Omental fat pad (tissue), 4 donors: ENCODE measurements at places on chromosomes 5 and 9. TPM values are rescaled to one million over a fixed set of nuclear protein-coding genes. Genes with fewer than 3 reads are reported as not detected.

Gene P4HA2
- total RNA-seq, result 37.7 TPM

Gene PCDHGA3
- 3.0 TPM for total RNA-seq

Gene GZMA
- total RNA-seq, result 4.8 TPM

Gene ABCA1
- 87.3 TPM for total RNA-seq

- DNase-seq, result no peak
Observed at GRCh38 chr9:121261755-121262154, 6.2 kb upstream of the GSN start.

Gene GRIA1
- total RNA-seq, result 5.0 TPM

Gene SHISAL2B
- 0.69 TPM for total RNA-seq

Gene PCDHB8
- 0.60 TPM for total RNA-seq

Gene NSG2
- not detected for total RNA-seq

DNA sequence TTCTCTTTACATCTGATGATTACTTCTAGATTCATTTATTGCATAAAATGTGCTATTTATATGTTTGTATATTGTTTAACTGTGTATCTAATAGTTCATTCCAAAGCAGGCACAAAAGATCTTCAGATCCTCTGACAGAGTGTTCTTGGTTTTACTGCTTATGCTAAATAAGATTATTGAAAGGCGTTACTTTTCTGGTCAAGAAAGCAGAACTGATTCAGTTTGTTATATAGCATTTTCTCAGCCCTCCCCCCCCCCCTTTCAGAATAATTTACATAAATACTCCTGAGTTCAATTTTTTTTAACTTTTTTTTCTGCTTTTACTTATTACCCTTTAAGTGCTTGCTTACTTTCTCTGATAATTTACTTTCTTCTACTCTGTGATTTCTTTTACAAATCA, 15.4 kb downstream of the CDC42SE2 start:
- no peak for DNase-seq

Gene OR1J2
- total RNA-seq, result not detected

DNA sequence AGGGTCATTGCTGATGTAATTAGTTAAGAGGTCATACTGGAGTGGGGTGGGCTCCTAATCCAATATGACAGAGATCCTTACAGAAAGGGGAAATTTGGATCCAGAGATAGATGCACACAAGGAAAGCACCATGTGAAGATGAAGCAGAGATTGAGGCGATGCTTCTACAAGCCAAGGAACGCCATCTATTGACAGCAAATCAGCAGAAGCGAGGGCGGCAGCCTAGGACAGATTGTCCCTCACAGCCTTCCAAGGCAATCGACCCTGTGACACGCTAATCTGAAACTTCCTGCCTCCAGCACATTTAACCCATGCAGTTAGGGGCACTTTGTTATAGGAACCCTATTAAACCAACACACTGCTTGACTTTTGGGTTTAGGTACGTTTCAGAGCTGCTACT, 285.1 kb upstream of the DAP start:
- DNase-seq, result no peak

Gene CDH6
- 34.7 TPM for total RNA-seq

DNA sequence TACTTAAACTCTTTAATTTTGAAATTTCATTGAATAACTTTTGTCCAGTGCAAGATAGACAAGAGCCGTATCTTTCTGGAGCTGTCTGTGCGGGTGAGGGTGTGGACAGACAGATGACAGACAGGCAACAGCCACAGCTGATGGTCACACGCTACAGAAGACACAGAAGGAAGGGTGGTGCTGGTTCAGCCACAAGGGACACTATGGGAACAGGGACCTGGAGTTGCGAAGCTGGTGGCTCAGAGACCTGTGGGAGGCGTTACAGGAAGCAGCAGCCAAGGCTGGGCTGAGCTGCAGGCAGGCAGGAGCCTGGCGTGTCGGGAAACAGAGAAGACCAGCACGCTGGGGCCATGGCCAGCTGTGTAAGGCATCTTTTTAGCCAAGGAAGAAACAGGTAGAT, 104.4 kb downstream of the WNK2 start:
- DNase-seq, result no peak

DNA sequence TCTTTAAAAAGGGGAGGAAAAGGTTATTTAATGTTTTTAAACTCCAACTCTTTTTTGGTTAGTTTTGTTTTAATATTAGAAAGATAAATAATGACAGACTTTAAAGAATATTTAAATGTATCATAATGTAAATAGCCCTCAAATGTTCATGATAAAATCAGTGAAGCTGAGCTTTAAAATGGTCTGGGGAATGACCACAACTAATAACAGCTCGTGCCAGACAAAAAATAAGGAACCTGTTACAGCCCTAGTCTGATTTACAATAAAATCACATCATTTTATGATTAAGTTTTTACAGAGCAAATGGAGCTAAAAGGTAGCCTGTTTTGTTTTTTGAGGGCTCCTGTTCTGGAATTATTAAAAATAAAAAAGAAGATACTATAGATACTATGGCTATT, 46.1 kb downstream of the VCAN start:
- no peak for DNase-seq

Gene ANGPTL2
- total RNA-seq, result 139 TPM

- DNase-seq, result no peak
Observed at GRCh38 chr5:149030838-149031397, 31.9 kb downstream of the SH3TC2 start.

Gene NMUR2
- total RNA-seq, result not detected

DNA sequence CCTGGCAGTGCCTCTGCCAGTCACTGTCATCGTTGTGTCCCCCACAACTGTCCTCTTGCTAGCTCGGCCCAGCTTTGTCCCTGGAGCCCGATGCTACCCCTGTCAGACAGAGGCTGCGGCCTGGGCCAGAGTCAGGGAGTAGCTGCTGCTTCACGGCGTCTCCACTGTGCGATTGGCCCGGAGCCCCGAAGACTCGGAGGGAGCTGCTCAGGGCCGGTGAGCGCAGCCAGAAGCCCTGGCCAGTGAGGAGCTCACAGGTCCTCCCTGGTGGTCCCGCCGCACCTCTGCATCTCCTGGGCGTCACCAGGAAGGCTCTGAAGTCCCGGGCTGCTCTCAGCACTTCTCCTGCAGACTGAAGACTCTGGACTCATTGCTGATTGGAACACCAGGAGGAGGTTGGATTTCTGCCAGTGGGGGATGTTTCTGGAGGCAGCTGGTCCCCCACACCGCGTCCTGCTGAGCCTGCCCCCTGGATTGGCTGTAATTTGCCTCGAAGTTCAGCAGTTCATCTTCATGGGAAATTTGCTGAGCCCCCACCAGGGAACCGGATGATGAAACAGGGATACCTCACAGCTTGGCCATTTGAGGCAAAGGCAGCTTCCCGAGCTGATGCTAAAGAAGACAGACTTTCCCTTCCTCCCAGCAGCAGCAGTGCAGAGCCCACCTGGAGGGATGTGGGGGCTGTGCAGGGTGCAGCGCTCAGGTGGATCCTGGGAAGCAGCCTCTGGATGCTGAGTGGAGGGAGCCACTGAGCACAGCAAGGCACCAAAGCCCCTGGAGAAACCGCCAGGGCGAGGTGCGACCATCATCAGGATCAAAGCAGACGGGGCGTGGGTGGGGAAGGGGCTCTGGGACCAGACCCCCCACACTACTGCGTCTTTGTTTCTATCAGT, 45.6 kb downstream of the USP20 start:
- no peak for DNase-seq

DNA sequence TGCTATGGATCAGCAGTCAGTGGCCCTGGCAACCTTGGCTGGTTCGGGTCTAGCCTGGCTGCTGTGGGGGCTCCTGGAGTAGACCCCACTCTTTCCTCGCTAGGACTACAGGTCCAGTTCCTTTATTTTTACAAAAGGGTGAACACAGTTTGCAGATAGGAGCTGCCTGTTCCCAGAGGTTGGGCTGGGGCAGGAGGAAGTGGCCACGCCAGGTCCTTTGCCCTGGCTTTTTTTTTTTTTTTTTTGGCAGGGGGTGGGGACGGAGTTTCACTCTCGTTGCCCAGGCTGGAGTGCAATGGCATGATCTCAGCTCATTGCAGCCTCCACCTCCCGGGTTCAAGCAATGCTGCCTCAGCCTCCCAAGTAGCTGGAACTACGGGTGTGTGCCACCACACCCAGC, 7.9 kb downstream of the SLC2A6 start:
- DNase-seq, result no peak

Gene CCNI2
- total RNA-seq, result 0.12 TPM

DNA sequence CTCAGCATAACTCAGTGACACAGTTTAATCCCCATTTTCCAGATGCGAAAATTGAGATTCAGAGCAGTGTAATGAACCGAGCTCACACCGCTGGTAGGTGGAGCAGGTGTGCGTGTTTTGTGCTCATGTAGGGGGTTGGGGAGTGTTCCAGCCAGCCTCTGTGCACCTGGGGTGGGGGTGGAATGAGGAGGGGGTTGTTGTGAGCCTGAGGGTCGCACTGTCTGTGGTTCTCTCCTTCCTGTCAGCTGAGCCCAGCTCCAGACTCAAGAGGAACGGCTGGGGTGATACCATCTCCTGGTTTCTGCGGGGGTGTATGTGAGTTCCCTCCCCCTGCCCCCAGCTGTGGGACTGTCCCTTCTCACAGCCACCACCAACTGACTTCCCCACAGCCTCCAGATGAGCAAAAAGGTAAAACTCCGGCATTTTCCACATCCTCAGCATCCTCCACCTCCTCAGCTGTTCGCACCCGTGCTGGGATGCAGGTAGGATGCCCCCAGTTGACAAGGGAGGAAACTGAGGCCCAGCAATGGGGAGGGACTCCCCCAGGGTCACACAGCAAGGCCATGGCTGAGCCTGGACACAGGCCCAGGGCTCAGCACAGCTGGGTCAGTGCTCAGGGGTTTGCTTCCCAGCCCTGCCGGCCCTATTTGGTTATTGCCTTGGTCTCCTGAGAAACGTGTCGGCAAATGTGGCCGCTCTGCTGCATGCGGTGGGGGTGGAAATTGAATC, 2.1 kb downstream of the SH2D3C start:
- DNase-seq, result no peak

Gene RORB
- total RNA-seq, result 2.8 TPM

GRCh38 chr5:178544166-178544834, 45.9 kb downstream of the COL23A1 start:
- DNase-seq, result no peak

GRCh38 chr5:15787681-15788080, 287.7 kb downstream of the FBXL7 start:
- no peak for DNase-seq

Gene SPATA31C1
- total RNA-seq, result not detected

GRCh38 chr9:121472446-121472845, 27.2 kb downstream of the GGTA1 start:
- DNase-seq, result no peak

DNA sequence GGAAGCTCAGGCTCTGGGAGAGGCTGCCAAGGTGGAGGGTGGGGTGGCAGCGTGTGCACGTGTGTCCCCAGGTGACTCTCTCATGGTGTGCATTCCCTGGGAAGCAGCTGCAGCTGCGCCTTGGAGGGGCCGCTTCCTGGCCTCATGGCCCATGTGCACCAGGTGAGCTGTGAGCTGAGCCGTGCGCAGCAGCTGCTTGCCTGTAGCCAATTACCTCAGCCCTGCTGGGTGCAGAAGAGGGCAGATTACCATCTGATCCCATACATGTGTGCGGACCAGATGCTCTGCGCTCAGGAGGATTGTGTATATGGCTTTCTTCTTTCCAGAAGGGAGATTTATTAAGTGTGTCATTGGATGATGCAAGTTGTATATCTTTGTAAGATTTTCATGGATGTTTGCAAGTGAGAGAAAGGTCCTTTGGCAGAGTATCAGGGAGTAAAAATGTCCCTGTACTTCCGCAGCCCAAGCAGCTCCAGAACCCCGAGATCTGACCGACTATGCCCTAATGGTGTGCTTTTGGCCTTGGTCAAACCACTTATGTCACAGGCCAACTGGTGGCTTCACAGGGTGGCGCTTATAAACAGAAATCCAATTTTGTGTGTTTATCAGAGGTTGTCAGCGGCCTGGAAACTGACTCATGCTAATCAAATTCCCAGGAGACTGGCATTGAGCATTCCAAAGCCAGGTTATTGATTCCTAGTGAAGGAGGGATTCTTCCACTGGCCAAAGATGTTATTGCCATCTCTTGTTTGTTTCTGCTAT, 229.3 kb downstream of the GOLPH3 start:
- no peak for DNase-seq

- DNase-seq, result no peak
Observed at GRCh38 chr9:112249277-112249676, 74.2 kb upstream of the SUSD1 start.

DNA sequence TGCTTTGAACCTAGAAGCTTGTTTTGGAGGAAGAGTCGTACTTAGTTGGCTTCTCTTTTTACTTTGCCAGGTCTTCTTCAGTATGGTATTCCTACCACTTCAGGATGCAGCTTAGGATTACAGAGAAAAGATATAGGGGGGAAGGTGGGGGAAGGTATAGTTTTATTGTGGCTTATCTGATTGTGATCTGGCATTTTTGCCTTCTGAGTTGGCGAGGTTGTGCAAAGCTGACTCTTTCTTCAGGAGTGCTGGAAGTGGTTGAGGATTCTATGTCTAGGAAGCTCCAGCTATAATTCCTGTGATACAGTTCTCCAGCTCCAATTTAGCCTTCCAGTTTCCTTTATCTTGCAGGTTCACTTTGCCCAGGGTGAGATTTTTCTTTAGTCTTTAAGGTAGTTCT, 7.0 kb downstream of the CDC42SE2 start:
- DNase-seq, result no peak

DNA sequence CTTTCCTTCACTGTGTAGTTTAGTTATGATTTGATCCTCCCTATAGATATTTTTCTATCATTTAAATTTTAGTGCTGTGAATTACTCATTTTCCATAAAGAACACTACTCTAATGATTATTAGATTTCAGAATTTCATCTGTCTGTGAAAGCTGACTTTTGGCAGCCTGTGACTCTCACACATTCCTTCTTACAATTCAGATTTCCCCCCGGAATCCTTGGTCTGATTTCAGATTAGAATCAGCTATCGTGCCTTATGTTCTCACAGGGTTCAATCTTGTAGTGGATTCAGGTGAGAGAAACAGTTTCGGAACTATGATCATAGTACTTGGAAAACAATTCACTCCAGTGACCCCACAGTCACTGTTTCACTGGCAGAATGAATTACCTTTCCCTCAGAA, 26.2 kb downstream of the ZNF474 start:
- DNase-seq, result no peak

- DNase-seq, result no peak
Observed at GRCh38 chr9:12719431-12719830, 26.2 kb downstream of the TYRP1 start.

DNA sequence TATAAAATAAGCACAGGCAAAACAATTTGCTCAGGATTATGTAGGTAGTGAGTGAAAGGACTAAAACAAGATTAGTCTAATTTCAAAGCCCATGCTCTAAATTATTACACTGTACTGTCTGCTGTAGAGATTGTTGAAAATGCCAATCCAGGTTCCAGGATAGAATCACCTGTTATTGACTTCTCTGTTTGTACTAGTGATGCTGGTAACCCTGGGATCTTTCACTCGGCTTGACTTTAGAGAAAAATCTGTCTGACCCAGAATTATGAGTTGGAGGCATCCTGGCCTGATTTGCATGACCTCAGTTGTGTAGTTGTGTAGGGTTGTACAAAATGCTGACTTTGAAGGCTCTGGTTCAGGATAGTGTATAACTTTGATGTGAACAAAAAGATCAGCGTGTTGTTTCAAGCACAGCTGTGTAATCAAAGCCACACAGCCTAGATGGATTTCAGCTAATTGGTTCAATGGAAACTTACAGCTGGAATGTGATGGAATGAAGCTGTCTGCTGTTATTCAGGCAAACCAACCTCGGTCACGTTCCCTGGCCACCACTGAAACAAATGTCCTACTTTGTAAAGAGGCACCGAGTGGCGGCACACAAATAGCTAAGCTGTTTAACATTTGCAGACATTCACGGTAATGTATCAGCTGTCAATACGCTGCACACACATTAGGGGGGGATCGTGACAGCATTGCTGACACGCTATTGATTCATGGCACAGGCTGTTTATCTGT, 340.3 kb downstream of the KCTD16 start:
- DNase-seq, result no peak

Gene PCDHGA10
- total RNA-seq, result 14.0 TPM
